ENCODE measurements at places on chromosomes 13 and 19. TPM values are rescaled to one million over a fixed set of nuclear protein-coding genes. Genes with fewer than 3 reads are reported as not detected.

DNA sequence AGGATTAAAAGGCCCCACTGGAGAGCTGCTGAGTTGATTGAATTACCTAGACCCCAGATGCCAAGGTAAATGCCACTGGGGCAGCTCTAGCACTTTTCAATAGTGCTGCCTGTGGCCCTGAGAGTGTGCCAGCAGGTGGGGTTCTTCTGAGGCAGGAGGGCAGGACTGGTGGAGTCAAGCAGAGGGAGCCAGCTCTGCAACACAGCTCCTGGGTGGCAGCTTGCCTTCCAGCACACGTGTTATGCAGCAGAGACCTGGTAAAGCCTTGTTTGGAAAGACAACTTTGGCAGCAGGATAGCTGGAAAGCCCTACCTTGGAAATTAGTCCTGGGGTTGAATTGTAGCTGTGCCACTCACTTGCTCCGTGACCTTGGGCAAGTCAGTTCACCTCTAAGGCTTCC, 306.6 kb downstream of the ATP8A2 start:
- no peak for DNase-seq

DNA sequence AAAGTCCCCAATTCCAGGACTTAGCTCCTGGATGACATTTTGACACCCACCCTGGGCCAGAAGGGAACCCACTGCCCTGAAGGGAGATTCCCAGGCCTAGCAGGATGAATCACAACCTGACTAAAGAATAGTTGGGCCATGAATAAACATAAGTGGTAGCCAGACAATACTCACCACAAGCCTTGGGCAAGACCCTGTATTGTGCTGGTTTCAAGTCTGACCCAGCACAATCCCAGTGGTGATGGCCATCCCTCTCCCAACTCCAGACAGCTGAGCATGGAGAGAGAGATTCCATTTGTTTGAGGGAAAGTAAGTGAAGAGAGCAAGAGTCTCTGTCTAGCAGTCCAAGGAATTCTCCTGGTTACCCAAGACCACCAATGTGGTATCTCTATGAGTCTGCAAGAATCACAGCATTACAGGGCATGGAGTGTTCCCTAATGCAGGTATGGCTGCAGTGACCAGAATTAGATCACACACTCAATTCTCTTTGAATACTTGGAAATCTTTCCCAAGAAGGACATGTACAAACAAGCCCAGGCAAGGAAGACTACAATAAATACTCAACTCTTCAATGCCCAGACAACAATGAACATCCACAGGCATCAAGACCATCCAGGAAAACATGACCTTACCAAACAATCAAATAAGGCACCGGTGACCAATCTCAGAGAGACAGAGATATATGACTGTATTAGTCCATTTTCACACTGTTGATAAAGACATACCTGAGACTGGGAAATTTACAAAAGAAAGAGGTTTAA, 158.0 kb downstream of the VWA8 start:
- DNase-seq, result no peak

GRCh38 chr13:69959046-69959445, 148.6 kb upstream of the ATXN8OS start:
- DNase-seq, result no peak

DNA sequence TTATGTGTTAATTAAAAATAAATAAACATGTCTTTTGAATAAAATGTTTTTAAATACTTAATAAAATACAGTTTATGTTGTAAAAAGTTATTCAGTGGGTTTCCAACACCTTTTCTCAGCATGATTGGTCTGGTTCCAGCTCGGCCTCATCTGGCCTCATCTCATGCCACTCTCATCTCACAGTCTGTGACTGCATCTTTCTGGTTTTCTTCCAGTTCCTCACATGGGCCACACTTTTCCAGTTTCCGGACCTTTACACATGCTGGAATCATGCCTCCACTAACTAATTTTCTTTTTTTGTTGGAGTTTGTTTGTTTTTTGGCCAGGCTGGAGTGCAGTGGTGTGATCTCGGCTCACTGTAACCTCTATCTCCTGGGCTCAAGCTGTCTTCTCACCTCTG, 82.5 kb downstream of the RUBCNL start:
- no peak for DNase-seq

The PRTN3 gene
- total RNA-seq, result not detected

Data from Right ventricle myocardium inferior (tissue), 1 donor.